ENCODE measurements at places on chromosomes 5 and 9. TPM values are rescaled to one million over a fixed set of nuclear protein-coding genes. Genes with fewer than 3 reads are reported as not detected.
A peak's percentile ranks its signal among the peaks of the same experiment; 100 is the strongest.

- no peak for DNase-seq
Measured at GRCh38 chr5:90119531-90119971, 290.0 kb downstream of the CETN3 start.

DNA sequence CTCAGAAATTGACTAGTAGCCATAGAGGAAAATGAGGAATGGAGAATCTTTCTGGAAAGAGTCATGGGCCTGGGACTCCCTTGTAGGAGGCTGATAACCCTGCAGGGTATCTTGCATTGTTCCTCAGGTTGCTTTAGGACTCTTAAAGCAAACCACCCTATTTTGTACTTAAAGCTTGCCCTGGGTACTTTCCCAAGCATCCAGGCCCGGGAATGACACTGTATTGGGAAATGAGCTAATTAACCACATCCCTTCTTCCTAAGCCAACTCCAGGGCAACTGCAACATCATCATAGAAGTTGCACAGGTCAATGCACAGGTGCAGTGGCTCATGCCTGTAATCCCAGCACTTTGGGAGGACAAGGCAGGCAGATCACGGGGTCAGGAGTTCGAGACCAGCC lies 55.9 kb downstream of the UGCG start:
- no peak for DNase-seq

DNA sequence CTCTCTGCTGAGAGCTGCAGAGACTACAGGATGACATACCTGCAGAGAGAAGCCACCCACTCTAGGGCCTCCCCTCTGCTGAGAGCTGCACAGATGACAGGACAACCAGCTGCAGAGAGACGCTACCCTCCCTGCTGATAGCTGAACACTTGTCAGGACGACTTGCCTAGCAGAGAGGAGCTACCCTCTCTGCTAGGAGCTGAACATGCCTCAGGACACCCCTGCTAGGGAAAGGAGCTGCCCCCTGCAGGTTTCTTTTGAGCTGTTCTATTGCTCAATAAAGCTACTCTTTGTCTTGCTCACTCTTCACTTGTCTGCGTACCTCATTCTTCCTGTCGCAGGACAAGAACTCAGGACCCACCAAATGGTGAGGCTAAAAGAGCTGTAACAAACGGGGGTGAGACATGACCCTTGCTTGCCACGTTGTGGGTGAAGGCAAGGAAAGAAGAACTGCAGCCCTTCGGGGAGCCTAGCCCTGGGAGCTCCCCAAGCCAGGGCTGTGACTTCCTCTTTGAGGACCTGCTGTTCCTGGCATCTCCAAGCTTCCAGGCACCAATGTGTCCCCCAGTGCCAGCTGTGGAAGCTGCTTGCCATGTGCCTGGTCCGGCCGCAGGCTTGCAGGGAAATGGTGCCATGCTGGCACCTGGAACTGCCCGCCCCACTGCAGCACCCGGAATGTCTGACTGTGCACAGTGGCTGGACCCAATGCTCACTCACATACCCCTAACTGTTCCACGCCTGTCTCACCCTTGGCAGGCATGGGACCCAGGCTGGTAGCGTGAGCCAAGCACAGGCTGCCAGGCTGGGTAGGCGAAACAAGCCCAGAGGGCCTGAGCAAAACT lies 5.1 kb upstream of the TESK1 start:
- no peak for DNase-seq

DNA sequence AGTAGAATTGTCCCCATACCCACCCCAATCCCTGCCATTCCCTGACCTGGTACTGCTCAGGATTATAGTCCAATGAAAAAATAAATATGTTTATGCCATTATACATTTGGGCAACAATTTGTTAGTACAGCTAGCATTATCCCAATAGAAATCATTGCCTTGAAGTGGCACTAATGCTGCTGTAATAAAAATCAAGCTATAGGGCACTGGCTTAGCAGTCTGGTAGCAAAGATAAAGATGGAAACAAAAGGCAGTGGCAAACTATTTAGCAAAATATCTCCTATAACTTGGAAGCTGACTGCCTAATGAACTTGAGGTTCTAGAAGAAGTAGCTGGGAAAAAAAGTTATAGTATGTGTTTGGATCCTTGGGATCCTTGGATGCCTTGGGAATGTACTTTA lies 2.2 kb upstream of the TOPORS start:
- DNase-seq = no peak

DNA sequence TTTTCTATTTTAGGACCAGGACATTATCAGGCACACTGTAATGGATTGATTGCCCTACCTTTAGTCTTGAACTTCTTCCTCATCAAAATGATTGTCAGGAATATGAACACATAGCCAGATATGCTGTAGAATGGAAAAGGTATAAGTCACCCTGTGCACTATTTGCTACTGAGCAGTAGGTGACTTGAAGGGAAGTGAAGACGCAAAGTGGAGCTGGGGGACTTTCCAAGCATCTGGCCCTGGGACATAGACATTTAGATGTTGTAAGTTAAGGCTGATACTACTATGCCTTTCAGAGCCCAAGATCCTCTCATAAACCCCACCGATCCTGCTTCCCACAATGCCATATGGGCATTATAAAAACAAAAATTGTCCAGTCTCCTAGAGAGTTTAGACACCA lies 174.5 kb downstream of the DOCK8 start:
- DNase-seq = no peak

DNA sequence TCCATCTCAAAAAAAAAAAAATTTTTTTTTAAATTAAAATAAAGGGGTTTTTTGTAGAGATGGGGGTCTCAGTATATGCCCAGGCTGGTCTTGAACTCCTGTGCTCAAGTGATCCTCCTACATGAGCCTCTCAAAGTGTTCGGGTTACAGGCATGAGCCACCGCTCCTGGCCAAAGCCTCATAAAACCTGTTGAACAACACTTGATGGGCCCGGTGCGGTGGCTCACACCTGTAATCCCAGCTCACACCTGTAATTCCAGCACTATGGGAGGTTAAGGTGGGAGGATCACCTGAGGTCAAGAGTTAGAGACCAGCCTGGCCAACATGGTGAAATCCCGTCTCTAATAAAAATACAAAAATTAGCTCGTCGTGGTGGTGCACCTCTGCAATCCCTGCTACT lies 7.7 kb upstream of the NPM1 start:
- DNase-seq = no peak

DNA sequence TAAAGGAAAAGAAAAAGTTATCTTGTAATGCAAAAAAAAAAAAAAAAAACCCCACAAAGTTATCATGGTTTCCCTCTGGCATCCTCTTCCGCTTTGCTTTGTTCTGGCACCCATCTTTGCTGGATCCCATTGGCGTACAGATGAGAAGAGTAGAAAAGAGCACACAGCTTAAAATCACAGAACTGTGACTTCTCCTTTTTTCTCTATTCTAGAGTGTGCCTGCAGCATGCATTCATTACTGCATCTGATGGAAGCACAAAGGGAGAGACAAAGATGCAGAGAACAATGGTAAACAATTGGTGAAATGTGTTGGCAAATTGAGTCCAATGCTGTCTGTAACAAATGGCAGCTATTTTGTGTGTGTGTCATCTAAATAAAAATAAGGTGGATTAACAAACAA lies 440.8 kb upstream of the PIK3R1 start:
- DNase-seq = no peak

- no peak for DNase-seq
Measured at GRCh38 chr9:105319202-105319813, 74.9 kb downstream of the SLC44A1 start.

DNA sequence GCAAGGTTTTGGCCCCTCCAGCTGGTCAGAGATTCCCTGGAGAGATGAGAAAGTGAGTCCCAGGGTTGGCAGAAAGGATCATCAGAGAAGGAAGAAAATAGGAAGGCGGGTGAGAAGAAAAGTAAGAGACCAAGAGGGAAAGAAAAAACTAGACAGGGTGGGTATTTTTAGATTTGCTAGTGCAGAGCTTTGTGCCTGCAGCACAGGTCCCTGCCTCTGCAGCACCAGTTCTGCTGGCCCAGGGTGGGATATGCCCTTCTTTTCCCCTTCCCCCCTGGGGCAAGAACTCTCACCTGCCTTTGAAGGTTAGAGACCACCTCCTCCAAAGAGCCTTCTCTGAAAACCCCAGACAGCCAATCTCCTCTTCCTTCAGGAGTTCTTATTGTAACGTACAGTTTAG lies 90.3 kb upstream of the EGFLAM start:
- no peak for DNase-seq

DNA sequence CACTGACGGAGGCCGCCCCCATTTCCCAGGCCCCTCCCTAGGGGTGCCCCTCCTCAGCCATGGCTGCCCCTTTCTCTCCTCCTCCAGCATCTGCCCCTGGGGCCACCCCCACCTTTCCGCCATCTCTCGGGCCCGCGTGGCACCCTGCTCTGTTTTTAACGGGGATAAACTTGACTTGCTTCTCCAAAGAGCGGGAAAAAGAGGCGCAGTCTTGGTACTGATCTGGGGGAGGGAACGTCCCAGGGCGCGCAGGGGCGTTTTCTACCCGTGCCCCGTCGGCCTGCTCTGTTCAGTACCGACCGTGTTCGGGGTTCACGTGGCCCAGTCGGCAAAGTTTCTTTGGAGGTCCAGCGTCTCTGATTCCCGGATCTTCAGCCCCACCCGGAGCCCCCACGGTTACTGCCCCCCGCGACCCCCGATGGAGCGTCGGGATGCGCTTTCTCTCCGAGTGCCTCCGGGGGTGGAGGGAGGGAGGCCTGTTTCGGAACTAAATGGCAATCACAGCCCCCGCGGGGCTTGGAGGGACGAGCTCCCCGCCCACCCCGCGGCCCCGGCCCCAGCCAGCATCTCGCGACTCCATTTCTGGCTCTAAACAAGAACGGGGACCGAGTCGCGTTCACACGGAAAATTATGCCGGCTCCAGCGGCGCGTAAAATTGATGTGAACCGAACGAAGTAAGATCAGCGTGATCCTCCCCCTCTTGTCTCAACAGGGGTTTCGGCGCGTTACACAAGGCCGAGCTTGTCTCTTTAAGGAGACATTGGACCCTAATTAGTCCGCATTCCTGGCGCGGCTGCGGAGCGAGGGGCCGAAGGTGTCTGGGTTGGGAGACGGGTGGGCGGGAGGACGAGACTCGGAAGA lies 1.1 kb upstream of the TLE4 start:
- DNase-seq = no peak

GRCh38 chr5:168047669-168048111 lies 243.8 kb upstream of the WWC1 start:
- no peak for DNase-seq

GRCh38 chr9:36572515-36573418 lies at the start of gene MELK:
Gene MELK (plus strand): TSS chr9:36572895. CDS start chr9:36581682, 8,787 bp downstream.
- DNase-seq = peak; percentile 31

The HMMR gene
- 24.7 TPM for polyA plus RNA-seq

The PLCXD3 gene
- 0.47 TPM for polyA plus RNA-seq

The TMEM174 gene
- 27.2 TPM for polyA plus RNA-seq

The CXXC5 gene
- 219 TPM for polyA plus RNA-seq

The OGN gene
- polyA plus RNA-seq = 47.4 TPM

The TXN gene
- polyA plus RNA-seq = 242 TPM
